Stimulated activated CD8-positive, alpha-beta memory T cell treated with anti-CD3 and anti-CD28 coated beads, Interleukin-2, amount 100 ng/mL, for 1 hour (primary cell): ENCODE measurements at places on chromosomes 5 and 9.

- no peak for DNase-seq
Observed at GRCh38 chr5:67453111-67453905, 256.7 kb upstream of the CD180 start.

DNA sequence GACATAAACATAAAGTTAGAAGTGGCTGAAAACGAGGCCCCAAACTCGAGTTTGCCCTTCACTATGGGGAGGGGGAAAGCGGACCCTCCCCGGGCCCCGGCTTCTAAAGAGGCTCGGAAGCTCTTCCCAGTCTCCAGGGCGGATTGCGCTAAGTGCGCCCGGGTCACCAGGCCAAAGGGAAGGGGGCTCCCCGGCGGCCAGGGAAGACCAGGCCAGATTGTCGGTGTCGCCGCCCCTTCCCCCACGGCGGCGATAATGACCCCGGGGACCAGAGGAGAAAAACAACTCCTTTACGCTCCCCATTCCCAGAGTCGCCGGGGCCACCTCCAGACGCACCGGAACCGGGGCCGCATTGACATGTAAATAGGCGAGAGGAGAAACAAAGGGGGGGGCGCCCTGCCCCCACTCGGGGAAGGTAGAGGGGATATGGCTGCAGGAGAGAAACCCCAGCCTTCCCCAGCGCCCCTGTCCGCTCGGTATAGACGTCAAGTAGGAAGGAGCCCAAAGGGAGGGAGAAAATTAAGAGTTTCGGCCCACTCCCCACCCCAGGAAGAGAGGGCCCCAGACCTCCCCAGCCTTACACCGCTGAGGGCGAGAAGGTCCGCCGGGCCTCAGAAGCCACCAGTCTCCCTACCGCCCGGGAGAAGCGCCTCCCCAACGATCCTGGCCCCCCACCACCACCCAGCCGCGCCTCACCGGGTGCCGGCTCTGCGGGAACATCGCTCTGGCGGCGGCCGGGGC lies 1.7 kb downstream of the TLE1 start:
- DNase-seq: no peak

GRCh38 chr9:138120511-138121437 lies 243.2 kb downstream of the CACNA1B start:
- DNase-seq: no peak

DNA sequence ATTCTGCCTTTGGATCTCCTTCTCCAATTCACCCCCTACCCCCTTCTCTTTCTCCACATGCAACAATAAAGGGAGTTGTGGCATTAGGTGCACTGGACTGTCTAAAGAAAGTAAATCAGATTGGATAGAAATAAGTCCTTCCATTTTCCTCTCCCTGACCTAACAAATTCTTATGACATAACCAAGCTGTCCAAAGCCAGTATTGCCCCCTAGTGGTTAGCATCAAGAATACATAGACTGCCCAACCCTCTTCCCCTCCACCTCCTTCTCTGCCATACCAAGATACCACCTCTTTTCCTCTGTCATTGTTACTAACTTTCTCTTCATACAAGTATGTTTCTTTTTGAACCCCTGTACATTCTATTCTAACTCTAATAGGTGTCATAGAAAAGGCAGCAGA lies 45.7 kb downstream of the PPARGC1B start:
- DNase-seq: no peak

DNA sequence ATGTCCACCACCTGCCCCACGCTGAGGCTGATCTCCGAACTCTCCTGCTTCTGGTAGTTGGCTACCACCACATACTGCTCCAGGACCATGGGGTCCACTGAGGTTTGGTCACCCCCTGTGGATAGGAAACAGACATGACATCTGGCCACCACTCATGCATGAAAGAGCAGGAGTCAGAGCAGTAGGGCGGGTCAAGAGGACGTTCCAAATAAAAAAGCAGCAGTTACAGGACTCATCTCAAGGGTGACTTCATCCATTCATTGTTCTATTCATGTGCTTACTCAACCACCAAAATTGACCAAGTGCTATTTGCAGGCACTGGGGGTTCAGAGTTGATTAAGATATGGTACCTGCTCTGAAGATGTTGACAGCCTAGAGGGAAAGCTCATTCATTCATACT lies 79.2 kb upstream of the UBTD2 start:
- no peak for DNase-seq

GRCh38 chr5:181191526-181192336 lies 13.3 kb downstream of the TRIM7 start:
- DNase-seq: peak; percentile 97

DNA sequence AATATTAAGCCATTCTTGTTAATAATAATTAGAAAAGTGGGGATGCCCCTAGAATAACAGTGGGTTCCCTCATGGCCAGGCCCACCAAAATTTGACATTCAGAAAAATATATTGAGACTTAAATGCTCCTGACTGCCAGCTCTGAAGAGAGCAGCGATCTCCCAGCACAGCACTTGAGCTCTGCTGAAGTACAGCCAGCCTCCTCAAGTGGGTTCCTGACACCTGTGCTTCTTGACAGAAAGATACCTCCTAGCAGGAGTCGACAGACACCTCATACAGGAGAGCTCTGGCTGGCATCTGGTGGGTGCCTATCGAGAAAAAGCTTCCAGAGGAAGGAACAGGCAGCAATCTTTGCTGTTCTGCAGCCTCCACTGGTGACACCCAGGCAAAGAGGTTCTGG lies 261.5 kb downstream of the DTWD2 start:
- DNase-seq: no peak

DNA sequence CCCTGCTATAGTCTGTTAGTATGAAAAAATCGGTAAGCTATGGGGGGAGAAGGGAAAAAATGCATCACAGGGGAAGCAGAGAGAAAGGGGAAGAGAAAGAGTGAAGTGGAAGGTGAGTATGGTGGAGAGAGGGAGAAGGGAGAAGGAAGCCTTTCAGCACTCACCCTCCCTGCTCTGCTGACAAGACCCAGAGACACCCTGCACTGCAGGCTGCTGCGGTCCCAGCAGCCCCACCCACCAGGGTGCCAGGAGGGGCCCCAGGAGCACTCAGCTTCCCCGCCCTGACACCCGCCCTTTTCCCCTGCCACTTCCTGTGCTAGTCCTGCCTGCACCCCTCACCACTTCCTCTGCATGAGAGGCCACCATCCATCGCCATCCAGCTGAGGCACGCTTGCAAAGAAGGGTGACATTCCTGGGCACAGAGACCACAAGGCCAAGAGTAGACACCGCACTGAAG lies 12.7 kb downstream of the STK10 start:
- peak; percentile 81 for DNase-seq

- DNase-seq: no peak
Observed at GRCh38 chr5:80904533-80905187, 55.5 kb upstream of the RASGRF2 start.

DNA sequence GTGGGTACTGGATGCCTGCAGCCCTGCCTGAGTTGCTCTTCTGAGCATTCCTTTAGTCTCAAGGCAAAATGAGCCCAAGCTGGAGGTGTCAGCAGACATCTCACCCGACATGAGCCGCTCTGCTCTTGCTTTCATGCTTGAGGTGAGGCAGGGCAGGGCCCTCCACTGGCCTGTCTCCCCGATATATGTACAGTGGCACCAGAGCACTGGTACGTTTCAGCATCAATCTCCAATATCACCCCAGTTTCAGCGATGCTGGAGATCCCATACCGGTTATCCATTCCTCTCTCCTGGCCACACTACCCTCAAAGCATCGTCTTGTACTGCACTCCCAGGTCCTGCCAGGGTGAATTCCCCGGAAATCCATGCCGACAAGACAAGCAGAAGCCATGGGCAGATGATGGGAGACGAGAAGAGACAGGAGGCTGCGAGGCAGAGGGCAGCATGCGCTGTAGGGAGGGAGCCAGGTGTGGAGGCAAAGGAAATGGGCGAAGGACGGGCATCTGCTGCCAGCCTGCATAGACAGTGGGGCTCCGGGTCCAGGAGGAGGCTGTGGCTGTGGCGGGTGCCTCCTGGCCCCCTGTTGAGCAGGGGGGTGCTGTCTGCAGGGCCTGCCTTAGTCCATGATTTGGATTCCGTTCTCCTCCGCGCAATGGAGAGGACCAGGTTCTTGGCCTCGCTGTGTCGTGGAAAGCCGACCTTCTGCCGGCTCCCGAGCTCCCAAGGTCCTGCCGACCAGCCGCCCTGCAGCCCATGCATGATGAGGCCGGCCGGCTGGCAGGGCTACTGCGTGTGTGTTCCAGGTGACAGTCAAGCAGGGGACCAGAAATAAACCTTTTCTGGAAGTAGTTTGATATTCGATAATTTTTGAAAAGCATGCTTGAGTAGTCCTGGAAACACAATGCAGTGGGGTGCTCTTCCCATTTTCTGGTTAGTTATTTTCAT lies 152.2 kb upstream of the IRX2 start:
- no peak for DNase-seq

DNA sequence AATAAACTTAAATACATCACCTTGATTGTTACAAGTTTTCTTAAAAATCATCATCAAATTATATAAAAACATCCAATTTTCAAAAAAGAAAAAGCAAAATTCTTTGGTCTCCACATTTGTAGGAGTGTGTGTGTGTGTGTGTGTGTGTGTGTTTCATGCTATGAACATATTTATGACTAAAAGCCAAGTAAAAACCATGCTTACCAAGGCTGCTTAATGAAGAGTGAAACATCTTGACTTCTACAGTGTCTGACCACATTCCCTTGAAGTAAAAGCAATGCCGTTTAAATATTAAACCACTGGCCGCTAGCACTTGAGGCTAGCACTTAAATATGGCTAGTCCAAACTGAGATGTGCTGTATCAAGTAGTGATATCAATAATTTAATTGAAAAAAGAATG lies 549.1 kb upstream of the CCNG1 start:
- DNase-seq: no peak

GRCh38 chr5:176870110-176870591 lies 29.0 kb downstream of the HK3 start:
- DNase-seq: no peak

DNA sequence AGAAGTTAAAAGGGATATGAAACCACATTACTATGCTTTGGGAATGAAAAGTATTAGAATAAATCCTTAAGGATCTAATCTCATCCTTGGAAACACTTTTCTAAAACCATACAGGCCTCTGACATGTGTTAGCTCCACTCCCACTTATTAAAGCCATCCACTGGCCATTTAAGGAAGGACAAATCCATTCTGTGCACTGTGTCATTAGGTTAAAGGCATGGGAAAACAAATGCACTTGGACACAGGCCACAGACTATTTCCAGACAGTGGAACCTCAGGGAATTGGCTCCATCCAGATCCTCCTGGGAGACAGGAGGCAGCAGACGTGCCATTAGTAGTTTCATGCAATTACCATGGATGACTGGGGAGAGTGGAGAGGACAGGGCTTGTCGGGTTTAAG lies 454.9 kb downstream of the ENC1 start:
- DNase-seq: no peak

DNA sequence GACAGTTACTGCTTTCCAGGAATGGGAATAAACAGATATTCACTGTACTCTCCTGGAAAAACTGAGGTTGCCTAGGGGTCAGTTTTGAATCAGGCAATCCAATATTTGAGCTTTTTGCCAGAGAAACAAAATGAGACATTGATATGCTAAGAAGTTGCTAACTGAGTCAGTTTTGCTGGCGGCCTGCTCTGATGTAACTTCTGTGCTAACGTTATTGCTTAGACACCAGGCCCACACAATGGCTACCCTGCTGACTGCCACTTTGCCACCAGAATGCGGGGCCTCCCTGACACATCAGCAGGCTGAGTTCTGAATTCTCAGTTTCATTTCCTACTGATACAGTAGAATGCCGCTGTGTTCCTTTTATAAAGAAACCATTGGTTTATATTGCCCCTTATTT lies 18.2 kb upstream of the ZNF618 start:
- no peak for DNase-seq

DNA sequence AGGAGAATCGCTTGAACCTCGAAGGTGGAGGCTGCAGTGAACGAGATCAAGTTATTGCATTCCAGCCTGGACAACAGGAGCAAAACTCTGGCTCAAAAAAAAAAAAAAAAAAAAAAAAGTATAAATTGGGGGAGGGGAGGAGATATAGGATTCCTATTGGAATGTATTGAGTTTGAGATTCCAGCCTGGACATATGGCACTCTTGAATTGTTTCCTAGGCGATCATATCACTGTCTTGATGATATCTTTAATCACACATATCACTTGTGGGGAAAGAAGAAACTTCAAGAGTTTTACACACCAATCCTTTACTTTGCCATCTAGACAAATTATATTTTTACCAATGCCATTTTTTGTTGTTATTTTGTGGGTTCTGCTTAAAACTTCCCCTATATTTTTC lies 42.4 kb downstream of the TMC1 start:
- DNase-seq: no peak
